Suppressor macrophage treated with lipopolysaccharide for 1 hour (primary cell): ENCODE measurements at places on chromosomes 16 and 17.

GRCh38 chr16:81821436-81822128, 42.5 kb downstream of the PLCG2 start:
- no peak for DNase-seq

GRCh38 chr17:67390646-67391361, 13.7 kb downstream of the PITPNC1 start:
- peak; percentile 96 for DNase-seq

GRCh38 chr17:48484256-48484655, 46.6 kb downstream of the HOXB1 start:
- DNase-seq, result no peak

- DNase-seq, result no peak
Measured at GRCh38 chr17:57480438-57481196, 224.3 kb downstream of the MSI2 start.

GRCh38 chr17:48961516-48962233, 6.7 kb downstream of the GIP start:
- DNase-seq, result no peak

GRCh38 chr16:22188595-22189442, 17.3 kb upstream of the EEF2K start:
- DNase-seq, result peak; percentile 91

- no peak for DNase-seq
Measured at GRCh38 chr16:85422196-85422631, 190.9 kb upstream of the GSE1 start.

DNA sequence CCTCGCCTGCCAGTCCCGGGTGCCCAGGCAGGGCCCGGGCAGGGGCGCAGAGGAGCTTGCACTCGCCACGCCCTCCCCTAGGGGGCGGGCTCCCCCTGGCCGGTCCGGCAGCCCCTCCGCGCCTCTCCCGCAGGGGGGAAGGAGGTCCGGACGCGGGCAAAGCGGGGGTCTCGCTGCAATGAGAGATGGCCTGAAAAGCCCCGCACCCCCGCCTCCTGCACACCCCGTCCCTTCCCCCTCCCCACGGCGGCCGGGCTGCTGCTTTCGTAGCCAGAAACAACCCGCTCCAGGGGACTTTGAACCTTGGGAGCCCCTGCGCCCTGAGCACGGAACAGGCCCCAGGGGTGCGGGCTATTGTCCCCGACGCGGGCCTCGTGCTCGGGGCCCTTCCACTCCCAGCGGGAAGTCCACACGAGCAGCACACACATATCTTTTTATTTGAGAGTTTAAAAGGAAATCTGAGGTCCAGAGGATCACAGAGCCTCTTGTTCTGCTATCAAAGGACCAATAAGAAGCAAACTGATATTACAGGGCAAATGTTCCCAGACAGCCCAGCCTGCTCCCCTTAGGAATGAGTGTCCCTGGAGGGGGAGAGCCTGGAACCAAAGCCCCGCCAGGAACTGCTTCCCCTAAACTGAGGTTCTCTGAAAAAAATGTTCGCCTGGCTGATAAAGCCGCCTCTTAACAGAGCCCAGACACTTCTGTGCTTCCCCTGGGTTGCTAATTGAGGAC, 5.8 kb upstream of the CBX4 start:
- DNase-seq, result no peak

- no peak for DNase-seq
Measured at GRCh38 chr17:32914181-32914580, 13.8 kb upstream of the TMEM98 start.

DNA sequence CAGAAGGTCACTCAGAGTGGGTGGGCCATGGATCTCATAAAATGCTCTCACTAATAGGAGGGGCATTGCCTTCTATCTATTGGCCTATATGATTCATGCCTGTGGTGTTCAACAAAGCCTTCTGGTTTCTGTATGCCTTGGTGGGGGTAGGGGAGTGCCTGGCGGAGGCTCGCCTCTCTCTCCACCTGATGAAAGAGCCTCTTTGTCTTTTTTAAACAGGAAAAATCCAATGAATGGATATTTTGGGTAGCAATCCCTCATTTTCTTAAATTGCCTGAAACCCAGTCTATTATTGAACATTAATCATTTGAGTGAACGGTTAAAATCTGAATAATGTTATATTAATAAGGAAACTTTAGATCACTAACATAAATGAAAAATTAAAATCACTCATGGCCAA, 90.6 kb downstream of the TOX3 start:
- DNase-seq, result no peak
